Uterus (tissue), 4 donors: ENCODE measurements at places on chromosomes 4 and X. TPM values are rescaled to one million over a fixed set of nuclear protein-coding genes. Genes with fewer than 3 reads are reported as not detected.
A peak's percentile ranks its signal among the peaks of the same experiment; 100 is the strongest.

Gene TEX13B
- total RNA-seq = not detected

GRCh38 chr4:124030147-124030546, 633.6 kb downstream of the SPRY1 start:
- no peaks in the 10 kb centered on the region for H3K4me1 ChIP-seq
- no peak overlapping the region for H3K4me3 ChIP-seq
- peak; percentile 32 for DNase-seq
- no peaks in the 10 kb centered on the region for H3K27me3 ChIP-seq
- H3K27ac ChIP-seq = peak overlapping the region; percentile 38

- H3K4me1 ChIP-seq = no peaks in the 10 kb centered on the region
- H3K27ac ChIP-seq = no peak overlapping the region
- no peak overlapping the region for H3K4me3 ChIP-seq
- H3K27me3 ChIP-seq = no peaks in the 10 kb centered on the region
- H3K36me3 ChIP-seq = no peaks in the 10 kb centered on the region
Measured at GRCh38 chr4:2371765-2372487, 46.5 kb downstream of the ZFYVE28 start.

DNA sequence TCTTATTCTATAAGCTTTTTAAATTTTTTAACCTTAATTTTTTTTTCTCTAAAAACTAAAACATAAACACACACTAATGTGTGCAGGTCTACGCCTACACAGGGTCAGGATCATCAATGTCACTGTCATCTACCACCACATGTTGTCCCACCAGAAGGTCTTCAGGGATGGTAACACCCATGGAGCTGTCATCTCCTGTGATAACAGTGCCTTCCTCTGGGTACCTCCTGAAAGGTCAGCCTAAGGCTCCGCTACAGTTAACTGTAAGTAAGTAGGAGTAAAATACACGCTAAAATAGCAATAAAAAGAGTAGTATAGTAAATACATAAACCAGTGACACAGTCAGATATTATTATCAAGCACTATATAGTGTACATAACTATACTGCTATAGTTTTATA, 45.9 kb upstream of the GPRIN3 start:
- no peak for DNase-seq
- no peaks in the 10 kb centered on the region for H3K36me3 ChIP-seq
- H3K27me3 ChIP-seq = no peaks in the 10 kb centered on the region
- H3K27ac ChIP-seq = no peak overlapping the region
- H3K4me3 ChIP-seq = no peak overlapping the region
- no peaks in the 10 kb centered on the region for H3K4me1 ChIP-seq

Gene FAM149A
- 18.5 TPM for total RNA-seq

DNA sequence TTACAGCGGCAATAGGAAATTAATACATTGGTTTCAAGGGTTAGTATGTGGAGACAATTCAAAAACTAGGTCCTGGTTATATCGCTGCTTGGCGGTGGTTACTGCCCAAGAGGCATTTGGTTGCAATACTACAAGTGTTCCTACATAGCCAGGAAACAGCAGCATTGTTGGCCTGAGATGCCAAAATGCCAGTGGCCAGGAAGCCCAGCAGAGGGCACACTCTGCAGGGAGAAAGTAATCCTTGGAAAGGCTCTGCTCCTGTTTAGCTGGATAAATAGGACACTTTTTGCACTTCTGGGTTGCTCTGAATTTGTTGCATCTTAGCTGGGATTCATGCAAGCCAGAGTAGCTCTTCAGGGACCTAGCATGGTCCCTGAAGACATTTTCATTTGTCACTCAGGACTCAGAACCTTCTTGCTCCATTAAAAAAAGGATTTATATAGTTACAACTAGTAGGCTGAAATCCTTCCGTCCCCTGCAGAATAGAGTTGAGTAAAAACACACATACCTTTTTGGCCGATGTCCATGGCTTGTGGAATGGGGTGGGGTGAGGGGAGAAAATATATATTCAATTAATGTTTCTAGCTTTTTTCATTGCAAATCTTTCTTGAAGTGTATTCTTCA, 8.1 kb upstream of the GPR119 start:
- H3K27ac ChIP-seq = no peak overlapping the region
- H3K27me3 ChIP-seq = no peaks in the 10 kb centered on the region
- no peak overlapping the region for H3K4me3 ChIP-seq
- H3K36me3 ChIP-seq = no peaks in the 10 kb centered on the region

Gene SERPINA7
- not detected for total RNA-seq

Gene KCNIP4
- not detected for total RNA-seq

- no peaks in the 10 kb centered on the region for H3K27me3 ChIP-seq
- peak; percentile 23 for DNase-seq
- peaks cover 11% of the 10 kb centered on the region for H3K4me1 ChIP-seq
- H3K27ac ChIP-seq = no peak overlapping the region
Measured at GRCh38 chr4:120071192-120071795, 4.6 kb upstream of the MAD2L1 start.

Gene FRMPD4
- not detected for total RNA-seq

DNA sequence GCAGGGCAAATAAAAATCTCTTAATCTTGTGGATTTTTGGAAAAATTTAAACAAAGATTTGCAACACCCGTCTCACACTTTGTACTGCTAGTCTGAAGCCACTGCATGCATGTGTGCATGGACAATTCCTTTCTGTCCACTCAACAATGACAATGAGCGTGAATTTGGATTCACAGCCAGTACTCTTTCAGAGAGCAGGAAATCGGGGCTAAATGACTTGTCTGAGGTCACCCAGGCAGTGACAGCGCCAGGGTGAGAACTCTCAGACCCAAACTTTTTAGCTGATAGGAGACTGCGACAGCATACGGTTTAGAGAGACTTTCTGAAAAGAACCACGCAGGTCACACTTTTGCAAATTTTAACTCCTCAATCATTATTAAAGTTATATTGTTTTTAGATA, 90.9 kb downstream of the ZNF827 start:
- no peaks in the 10 kb centered on the region for H3K27me3 ChIP-seq
- no peaks in the 10 kb centered on the region for H3K36me3 ChIP-seq
- DNase-seq = no peak
- H3K27ac ChIP-seq = no peak overlapping the region

GRCh38 chr4:152964335-152964734, 28.2 kb downstream of the FHDC1 start:
- no peak for DNase-seq
- H3K36me3 ChIP-seq = no peaks in the 10 kb centered on the region
- no peaks in the 10 kb centered on the region for H3K4me1 ChIP-seq
- no peaks in the 10 kb centered on the region for H3K27me3 ChIP-seq

Gene SETD7
- 58.1 TPM for total RNA-seq

- H3K4me3 ChIP-seq = no peak overlapping the region
- no peak for DNase-seq
Measured at GRCh38 chr4:147578593-147578992, 38.6 kb upstream of the TMEM184C start.

GRCh38 chr4:17230727-17231126, 281.2 kb downstream of the QDPR start:
- DNase-seq = no peak
- H3K27me3 ChIP-seq = no peaks in the 10 kb centered on the region
- no peak overlapping the region for H3K27ac ChIP-seq
- peaks cover 5% of the 10 kb centered on the region for H3K4me1 ChIP-seq
